ENCODE measurements at places on chromosomes 11 and 22.

DNA sequence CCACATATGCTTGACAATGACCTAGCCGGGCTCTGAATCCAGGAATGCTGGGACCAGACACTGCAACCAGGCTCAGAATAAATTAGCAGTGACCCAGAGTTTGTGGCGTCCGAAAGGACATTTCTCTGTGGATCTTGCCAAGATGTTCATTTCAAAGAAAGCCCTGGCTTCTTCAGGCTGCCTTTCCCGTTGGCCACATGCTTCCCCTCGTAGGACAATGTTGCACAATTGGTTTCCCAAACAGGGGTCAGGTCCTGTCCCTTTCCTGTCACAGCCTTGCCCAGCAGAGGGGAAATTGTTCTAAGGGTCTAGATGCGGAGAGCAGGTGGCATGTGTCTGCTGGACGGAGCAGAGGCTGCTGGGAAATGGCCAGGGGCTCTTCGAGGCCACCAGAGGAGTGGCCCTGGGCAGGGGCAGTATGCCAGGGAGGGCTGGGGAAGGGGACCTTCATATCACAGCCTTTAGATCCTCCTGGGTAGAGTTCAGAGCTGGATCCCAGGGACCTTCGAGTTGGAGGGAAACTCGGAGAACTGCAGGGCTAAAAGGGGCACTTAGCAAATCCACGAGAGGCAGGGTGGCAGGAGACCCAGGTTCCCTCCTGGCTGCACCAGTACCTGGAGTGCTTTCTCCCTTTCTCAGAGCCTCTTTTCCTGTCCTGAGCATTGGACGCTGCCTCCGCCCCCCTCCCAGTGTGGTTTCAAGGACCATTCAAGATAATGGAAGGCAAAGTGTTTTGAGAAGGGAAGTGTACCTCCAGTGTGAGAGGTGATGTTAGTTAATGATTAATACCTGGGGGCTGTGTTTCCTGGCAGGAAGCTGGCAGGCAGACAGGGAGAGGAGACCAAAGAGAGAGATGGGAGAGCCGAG lies 42.3 kb downstream of the C11orf96 start:
- DNase-seq: no peak

DNA sequence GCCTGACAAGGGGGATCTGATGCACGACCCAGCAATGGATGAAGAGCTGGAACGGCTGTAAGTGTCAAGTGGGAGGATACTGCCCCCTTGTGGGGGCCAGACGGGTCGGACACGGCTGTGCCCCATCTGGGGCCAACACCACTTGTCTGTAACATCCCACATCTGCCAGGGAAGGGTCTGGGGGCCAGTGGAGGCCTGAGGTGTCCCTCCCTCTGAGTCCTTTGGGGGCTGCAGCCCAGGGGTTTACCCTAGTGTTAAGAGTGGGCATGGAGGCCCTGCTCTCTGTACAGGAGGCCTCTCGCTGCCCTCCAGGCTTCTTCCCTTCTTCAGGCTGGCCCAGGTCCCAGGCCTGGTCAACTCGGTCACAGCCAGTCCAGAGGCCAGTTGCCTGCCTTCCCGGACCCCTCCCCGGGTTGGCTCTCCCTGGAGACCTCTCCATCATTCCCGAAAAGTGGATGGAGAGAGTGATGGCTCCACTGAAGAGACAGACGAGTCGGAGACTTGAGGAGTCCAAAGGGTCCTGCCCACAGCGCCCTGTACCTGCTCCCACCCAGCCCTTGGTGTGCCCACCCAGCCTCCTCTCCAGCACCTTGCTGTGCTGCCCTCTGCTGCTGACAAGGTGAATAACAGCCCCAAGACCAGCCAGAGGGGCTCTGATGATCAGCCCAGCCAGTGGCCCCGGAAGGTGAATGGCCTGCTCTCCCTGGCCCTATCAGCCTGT lies 15.4 kb downstream of the ARFGAP2 start:
- peak; percentile 88 for DNase-seq

DNA sequence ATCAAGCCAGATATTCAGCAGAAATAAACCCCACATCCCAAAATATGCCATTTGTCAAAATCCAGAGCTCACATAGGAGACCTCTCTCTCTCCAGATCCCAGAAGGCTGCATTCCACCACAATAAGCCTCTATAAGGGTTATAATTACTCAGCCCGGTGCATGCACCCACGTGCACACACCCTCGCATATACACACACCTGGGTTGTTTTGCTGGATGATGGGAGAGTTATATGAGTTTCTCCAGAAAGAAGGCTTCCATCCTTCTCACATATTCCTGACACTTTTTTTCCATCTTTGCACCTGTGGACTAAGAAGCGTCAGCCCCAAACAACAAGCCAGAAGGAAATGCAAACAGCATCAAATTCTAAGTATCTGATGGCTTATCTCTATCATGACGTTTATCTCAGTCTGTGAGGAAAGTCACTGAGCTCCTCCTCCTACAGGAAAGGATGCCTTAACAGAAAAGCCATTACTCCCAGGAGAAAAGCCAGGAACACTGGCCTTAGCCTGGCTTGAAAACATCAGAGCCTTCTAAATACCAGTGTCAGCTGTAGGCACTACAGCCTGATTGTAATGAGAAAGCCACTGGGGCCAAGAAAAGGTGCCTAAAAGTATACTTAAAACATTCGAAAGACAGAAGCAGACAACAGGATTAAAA lies 253.2 kb downstream of the LARGE1 start:
- no peak for DNase-seq

- no peak for DNase-seq
Measured at GRCh38 chr11:103953797-103954486, 82.5 kb upstream of the DDI1 start.

DNA sequence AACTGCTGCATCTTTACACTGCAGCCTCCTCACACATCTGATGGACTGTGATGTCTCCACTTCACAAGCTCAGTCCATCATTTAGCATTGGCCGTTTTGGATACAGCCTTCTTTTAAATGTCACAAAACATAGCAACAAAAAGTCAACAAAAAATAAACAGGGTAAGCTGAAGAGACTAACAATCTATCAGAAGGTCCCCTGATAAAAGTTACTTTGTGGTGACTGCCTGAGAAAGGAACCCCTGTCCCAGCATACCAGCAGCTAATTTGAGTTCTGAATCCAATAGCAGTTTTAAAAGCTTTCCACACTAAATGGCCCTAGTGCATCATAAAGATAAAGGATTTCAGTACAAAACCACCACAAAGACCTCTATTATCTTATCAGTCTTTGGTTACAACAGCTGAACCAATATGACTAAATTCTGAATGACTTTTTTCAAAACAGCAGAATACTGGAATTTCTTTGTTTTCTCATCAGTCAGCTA lies 162.4 kb downstream of the SOX6 start:
- DNase-seq: no peak

- DNase-seq: no peak
Measured at GRCh38 chr11:128496692-128497060, 90.7 kb downstream of the ETS1 start.

DNA sequence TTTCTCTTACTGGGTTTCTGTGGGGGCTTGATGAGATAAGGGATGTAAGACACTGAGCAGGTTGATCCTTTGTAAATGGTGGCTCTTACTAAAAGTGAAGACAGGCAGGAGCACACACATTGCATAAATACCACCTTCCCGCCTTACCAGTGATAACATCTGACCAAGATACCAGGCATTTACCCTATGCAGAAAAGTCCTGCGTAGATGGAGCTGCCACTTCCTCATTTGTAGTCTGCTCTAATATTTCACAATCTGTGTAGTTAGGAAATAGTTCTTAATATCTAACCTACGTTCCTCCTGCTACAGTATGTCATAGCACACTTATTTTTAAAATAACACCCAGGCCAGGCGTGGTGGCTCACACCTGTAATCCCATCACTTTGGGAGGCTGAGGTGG lies 23.9 kb upstream of the SWAP70 start:
- no peak for DNase-seq

GRCh38 chr22:47303161-47303890 lies 540.9 kb downstream of the TBC1D22A start:
- no peak for DNase-seq

- peak; percentile 86 for DNase-seq
Measured at GRCh38 chr22:49827853-49828598, at the start of gene BRD1. Gene BRD1 (minus strand): TSS chr22:49827873. CDS start chr22:49824317, 3,556 bp downstream.

DNA sequence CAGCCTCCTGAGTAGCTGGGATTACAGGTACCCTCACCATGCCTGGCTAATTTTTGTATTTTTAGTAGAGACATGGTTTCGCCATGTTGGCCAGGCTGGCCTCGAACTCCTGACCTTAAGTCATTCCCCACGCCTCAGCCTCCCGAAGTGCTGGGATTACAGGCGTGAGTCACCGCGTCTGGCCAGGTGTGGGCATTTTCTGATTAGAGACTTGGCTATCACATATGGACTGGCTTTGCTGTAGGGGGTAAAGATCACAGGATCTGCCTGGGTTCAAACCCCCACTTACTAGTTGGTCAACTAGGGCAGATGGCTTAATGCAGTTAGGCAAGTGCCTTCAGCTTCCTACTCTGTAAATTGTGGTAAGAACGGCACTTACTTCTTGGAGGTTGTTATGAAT lies 6.5 kb downstream of the CD248 start:
- DNase-seq: no peak

GRCh38 chr11:66641834-66642233 lies 3.3 kb downstream of the RBM4 start:
- no peak for DNase-seq

DNA sequence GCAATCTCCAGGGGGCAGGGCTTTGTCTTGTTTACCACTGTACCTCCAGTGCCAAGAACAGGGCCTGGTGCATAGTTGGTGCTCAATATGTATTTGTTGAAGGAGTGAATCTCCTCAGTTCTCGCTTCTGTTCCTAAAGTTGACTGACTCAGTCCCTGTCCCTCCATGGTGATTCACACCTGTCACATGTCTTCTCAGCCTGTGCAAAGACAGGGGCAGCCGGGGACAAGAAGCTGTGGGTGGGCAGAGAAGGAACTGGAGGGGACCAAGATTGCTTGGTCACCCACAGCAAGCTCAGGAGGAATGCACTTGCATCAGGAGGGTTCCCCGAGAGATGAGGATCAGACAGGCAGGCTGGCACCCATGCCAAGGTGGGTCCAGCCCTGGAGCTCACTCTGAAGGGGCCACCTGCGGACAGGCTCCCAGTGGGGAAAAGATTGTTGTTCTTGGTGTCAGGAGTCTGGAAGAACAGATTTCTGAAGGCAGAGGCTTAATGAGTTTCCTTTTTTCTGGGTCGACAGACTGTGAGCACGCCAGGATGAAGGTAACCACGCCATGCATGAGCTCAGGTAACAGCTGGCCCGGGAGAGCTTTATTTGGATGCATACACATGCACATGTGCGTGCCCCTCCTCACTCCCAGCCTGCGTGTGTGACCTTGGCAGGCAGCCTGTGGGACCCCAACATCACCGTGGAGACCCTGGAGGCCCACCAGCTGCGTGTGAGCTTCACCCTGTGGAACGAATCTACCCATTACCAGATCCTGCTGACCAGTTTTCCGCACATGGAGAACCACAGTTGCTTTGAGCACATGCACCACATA lies 16.9 kb downstream of the IL17RA start:
- peak; percentile 14 for DNase-seq

- DNase-seq: peak; percentile 60
Measured at GRCh38 chr11:128632141-128632791, 44.9 kb upstream of the ETS1 start.

DNA sequence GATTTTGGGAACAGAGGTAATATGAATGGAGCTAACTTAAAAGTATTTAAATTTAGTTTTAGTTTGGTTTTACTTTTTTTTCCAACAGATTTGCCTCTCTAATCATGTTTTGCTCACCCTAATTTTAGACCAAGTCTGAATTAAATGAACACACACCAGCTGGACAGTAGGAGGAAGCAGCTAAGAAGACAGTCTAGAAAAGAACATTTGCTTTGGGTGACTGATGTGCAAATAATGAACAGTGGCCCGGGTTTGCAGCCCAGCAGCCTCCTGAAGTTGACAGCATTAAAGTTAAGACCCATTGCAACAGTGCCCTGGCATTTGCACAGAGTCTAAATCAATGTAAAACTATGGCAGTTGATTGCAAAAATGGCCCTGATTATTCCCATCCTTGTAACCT lies 66.4 kb upstream of the SORL1 start:
- no peak for DNase-seq

GRCh38 chr11:60872124-60872960 lies 5.0 kb downstream of the ZP1 start:
- DNase-seq: no peak

- no peak for DNase-seq
Measured at GRCh38 chr11:103709371-103709770, 327.1 kb upstream of the DDI1 start.

DNA sequence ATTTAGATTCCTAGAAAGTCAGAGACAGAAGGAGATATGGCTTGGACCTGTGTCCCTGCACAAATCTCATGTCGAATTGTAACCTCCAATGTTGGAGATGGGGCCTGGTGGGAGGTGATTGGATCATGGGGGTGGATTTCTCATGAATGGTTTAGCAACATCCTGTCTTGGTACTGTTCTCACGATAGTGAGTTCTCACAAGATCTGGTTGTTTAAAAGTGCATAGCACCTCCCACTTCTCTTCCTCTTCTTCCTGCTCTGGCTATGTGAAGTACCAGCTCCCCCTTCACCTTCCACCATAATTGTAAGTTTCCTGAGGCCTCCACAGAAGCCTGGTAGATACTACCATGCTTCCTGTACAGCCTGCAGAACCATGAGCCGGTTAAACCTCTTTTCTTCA lies 27.6 kb upstream of the PAMR1 start:
- no peak for DNase-seq

GRCh38 chr11:129440028-129440713 lies 64.5 kb downstream of the BARX2 start:
- DNase-seq: no peak

DNA sequence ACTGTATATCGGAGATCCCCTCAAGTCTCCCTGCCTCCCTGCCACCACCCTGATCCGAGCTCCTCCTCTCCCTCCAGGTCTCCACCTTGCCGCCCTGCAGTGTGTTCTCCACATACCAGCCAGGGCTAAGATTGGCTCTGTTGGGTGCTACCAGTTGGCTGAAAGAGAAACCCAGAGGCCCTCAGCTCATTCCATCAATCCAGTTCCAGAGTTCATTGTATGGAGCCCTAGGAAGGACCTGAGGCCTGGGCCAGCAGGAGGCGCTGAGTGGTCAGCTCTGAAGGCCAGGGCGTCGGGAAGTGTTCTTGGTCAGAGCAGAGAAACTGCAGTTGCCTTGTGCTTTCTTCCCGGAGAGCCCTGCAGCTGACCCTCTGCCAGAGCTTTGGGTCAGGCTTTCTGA lies 2.2 kb upstream of the TOP3B start:
- DNase-seq: no peak
